ENCODE measurements at places on chromosomes 1 and 21.

- DNase-seq: peak; percentile 26
These were observed 707 bp downstream of the PRCC start for GRCh38 chr1:156767879-156768604.

- no peak for DNase-seq
These were observed 81.5 kb downstream of the SYT2 start for GRCh38 chr1:202628646-202629215.

DNA sequence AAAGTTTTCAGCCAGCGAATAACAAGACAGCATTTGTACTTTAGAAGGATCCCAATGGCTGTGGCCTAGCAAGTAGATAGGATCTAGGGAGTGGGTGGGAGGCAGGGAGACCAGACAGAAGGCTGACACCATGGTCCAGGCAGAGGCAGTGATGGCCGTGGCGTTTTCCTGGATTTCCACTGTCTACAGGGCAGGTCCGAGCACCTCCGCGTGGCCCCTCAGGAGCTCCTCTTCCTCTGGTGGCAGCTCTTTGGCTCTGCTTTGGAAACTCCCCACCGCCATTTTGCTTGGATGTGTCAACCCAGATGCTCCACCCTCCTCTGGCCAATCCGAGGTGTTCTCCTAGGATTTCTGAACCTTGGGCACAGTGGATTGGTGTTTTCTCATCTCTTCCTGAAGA, 25.1 kb downstream of the PADI4 start:
- no peak for DNase-seq

GRCh38 chr1:18989176-18989799, 32.8 kb upstream of the IFFO2 start:
- no peak for DNase-seq

DNA sequence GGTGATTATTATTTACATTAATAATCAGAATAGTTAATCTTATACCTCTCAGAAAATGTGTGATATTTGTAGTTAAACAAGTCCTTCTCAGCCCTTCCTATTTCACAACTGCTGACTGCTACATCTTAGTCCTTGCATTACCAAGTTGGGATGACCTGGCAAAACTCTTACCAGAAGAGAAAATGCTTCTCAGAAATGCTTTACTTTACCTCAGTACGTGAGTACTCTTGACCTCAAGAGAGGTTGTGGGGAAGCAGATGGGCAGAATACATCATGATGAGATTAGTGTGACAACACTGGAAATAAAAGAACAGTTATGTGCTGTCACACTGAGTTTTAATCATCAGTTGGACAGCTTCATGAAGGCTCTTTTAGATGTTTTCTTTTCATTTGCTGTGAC, 16.2 kb downstream of the CFAP126 start:
- no peak for DNase-seq

- DNase-seq: no peak
These were observed 396.5 kb upstream of the LRRC7 start for GRCh38 chr1:69171248-69171647.

DNA sequence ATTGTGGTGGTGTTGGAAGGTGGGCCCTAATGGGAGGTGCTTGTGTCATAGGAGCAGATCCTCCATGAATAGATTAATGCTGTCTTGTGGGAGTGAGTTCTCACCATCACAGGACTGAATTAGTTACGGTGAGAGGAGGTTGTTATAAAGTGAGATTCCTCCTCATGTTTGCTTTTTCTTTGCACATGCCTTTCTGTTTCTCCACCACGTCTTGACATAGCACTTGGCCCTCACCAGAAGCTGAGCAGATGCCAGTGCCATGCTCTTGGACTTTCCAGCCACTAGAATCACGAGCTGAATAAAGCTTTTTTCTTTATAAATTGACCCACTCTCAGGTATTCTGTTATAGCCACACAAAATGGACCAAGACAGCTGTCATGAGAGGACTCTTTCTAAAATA, 194.8 kb downstream of the PTPRU start:
- DNase-seq: no peak

DNA sequence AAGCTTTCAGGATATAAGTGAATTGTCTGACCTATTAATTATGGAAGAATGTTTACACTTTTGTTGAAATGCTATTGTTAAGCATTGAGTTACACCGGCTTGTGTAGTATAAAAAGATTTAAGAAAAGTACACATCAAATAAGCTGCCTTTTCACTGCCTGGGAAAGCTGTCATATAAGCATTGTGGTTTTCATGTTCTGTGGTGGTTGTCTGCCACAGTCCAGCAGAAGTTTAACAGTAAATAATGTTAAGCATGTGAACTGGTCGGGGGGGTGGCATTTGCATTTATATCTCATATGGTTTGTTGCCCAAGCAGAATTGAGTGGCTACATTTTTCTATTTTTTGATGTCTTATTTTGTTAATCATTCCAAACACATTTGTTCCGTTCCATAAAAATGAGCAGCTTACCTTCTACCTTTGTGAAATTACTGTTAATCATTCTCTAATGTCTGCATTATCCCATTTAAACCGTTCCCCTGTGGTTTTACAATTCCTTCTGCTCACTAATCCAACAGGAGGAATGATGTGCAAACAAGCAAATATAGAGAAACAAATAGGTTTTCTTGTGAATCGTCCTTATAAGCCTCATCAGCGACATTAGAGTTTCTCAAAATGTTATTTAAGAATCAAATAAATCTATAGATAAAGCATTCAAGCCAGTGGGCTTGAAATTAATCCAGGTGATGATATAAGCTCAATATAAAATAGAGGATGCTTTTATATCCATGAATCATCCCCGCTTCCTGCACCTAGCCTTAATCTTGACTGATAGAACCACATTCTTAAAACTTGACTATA, 160.8 kb upstream of the SAMSN1 start:
- no peak for DNase-seq

GRCh38 chr1:71303617-71304041, 222.8 kb upstream of the ZRANB2 start:
- DNase-seq: no peak

DNA sequence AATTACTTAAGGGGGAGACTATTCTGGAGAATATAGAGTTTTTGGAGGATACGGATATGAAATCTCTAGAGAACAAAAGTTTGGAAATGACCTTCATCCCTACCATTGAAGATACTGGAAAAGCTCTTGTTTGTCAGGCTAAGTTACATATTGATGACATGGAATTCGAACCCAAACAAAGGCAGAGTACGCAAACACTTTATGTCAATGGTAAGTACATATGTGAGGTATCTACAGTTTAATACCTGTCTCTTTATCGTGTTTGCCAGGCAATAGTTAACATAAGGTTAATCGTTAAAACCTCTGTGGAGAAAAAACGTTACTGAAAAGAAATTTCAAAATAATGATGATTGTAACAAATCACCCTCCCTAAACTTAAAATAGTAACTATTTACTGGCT, 11.8 kb downstream of the VCAM1 start:
- no peak for DNase-seq

DNA sequence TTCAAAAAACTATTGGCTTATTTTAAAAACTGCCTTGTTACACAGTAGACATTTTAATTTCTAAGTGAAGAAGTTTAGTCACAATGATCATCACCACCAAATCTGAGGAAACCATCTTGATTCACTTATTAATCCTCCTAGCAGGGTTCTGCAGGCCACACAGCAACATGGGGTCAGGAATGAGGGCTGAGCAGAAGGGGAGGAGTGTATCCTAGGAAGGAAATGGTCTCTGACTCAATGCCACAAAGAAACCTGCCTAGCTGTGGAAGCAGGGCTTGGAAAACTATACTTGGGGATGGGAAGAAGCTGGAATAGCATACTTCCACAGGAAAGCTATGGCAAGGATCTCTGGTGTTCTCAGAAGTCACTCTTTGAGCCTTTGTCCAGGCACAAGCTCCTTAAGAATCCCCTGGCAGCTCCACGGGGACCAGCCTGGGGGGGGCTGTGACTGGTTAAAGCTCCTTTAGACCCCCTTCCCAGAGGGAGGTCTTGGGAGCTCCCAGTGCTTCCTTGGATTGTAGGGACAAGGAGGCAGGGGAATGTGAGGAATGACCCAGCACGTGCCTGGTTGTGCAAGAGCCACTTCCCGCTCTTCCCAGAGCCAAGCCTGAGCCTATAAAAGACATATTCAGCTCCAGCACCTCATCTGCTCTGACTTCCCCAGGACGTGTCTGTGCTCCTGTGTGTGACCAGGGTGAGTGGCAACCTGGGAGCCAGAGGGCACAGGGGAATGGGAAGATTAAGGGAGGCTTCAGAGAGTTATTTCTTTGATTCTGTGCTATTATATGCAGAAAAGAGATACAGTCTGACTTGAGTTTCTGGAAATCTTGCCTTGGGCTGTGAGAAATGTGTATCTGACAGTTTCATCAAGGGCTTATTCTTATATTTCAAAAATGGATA, at the start of gene LCE2A:
Gene LCE2A (plus strand): TSS at position 645 of the 900 bp plus-strand sequence. CDS start 557 bp downstream, outside the sequence.
- DNase-seq: no peak

DNA sequence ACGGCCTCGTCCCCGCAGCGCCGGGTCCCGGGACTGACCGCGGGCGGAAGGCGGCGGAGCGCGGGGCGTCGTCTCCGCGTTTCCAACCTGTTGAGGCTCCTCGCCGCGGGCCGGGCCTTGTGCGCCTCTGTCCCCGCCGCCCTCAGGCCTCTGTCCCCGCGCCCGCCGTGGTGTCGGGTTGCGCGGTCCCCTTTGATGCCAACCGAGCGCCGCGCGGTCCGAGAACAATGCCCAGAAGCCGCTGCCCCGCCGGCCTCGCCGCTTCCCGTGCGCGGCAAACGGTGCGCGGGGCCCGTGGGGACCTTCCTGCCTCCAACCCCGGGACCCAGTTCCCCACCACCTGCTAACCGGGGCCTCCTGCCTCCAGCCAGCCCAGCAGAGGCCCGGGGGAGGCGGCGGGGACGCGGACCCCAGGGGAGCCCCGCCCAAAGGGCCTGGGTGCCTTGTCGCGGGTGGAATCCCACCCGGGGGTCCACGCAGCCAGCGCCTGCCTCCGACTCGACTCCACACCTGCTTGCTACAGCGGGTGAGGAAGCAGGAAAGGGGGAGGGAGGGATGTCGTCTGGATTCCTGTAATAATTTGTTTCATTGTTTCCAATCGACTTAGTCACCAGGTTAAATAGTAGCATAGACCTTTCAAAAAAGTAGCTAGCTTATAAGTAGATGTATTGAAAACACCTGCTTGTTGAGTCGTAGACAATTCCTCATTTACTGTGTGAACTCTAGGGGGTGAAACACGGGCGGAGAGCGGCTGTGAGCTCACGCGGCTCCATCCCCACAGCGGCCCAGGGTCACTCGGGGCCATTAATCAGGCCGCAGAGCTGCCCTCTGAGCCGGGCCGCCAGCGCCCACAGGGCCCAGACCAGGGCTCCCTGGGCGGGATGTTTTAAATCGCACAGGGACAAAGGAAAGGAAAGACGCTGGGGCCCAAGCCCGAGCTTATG, 1.1 kb downstream of the COL18A1 start:
- no peak for DNase-seq

DNA sequence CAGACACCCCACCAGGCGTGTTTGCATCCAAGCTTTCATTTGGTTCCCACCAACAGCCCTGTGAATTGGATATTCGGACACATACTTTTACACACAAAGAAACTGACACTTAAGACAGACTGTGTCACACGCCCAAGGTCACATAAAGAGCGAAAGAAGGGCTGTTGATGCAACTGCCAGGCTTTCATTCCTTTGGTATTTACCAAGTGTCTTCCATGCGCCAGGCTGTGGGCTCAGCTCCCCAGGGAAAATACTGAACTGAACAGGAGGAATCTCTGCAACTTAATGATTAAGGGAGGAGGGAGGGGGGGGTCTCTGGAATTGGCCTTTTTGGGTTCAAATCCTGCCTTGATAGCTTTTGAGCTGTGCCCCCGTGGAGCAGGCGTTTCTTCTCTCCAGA, 122.8 kb downstream of the ACTL8 start:
- DNase-seq: no peak

- DNase-seq: no peak
These were observed 114.3 kb upstream of the ZNF678 start for GRCh38 chr1:227449051-227449450.

- DNase-seq: no peak
These were observed 206.6 kb downstream of the HLX start for GRCh38 chr1:221085701-221086375.

DNA sequence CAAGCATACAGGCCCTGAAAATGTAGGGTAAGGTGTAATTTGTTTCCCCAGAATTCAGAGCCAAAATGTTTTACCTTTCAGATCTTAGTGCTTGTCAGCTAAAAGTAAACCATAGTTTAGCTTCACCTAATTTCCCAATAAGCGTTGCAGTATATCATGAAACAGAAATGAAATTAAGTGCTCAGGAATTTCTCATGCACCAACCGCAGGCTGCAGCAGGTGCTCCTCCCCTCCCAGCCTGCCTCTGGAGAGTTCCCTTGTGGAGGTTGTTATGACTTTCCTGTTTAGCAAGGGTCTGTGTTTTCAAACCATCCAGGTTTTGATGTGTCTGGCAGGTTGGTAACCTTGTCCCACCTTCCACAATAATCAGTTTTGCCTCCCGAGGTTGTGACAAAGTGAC, 118.5 kb downstream of the HLX start:
- DNase-seq: no peak

DNA sequence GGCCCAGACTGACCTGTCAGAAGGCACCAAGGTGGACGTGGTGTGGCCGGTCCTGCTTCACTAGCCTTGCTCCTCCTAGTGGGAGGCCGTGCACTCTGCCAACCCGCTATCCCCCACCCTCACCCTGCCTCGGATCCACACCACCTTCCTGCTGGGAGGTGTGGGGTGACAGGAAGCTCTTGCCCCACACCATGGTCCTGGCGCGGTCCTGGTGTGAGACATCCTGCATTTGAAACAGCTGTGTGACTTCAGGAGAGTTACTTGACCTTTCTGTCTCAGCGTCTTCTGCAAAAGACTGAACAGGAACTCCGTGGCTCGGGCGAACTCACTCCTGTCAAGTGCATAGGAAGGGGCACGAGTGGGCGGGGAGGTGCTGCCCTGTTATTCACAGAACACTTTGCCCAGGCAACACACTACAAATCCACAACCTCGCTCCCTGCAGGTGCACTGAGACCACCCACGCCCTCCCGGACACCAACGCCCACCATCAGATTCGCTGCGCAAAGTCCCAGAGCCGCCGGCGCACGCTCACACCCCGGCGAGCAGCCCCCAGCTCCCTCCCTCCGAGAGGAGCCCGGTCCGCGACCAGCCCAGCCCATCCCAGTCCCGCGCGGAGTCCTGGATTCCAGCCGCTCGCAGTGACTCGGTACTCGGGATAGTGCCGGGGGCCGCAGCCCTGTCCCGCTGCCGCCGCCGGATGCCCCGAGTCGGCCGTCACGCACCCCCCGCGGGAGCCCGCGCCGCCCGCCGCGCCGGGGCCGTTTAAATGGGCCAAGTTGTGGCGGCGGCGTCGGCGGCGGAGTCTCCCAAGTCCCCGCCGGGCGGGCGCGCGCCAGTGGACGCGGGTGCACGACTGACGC, at the start of gene SAMD11:
Gene SAMD11 (plus strand): TSS at position 793 of the 860 bp plus-strand sequence. CDS start 509 bp downstream, outside the sequence.
- DNase-seq: peak; percentile 89

- no peak for DNase-seq
These were observed 80.1 kb downstream of the LRRC53 start for GRCh38 chr1:74432325-74432724.

GRCh38 chr1:59596432-59596831, 218.3 kb upstream of the HOOK1 start:
- DNase-seq: no peak

DNA sequence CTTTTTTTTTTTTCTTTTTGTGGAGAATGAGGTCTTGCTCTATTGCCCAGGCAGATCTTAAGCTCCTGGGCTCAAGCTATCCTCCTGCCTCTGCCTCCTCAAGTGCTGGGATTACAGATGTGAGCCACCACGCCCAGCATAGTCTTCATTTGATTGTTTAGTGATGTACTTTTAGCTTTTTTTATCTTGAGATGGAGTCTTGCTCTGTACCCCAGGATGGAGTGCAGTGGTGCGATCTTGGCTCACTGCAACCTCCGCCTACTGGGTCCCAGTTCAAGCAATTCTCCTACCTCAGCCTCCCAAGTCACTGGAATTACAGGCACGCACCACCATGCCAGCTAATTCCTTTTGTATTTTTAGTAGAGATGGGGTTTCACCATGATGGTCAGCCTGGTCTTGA, 24.0 kb upstream of the LRRC3 start:
- DNase-seq: no peak
